Progenitor cell of endocrine pancreas (in vitro differentiated cells): ENCODE measurements at places on chromosomes 7 and 10. TPM values are rescaled to one million over a fixed set of nuclear protein-coding genes. Genes with fewer than 3 reads are reported as not detected.

Gene DNAJB6
- total RNA-seq = 117 and 119 TPM in 2 replicates

Gene VSTM4
- total RNA-seq = 0.22 and 0.40 TPM in 2 replicates

Gene FAM131B
- 2.3 and 3.7 TPM in 2 replicates for total RNA-seq

Gene TMEM176B
- total RNA-seq = 8.9 TPM in 2 replicates

DNA sequence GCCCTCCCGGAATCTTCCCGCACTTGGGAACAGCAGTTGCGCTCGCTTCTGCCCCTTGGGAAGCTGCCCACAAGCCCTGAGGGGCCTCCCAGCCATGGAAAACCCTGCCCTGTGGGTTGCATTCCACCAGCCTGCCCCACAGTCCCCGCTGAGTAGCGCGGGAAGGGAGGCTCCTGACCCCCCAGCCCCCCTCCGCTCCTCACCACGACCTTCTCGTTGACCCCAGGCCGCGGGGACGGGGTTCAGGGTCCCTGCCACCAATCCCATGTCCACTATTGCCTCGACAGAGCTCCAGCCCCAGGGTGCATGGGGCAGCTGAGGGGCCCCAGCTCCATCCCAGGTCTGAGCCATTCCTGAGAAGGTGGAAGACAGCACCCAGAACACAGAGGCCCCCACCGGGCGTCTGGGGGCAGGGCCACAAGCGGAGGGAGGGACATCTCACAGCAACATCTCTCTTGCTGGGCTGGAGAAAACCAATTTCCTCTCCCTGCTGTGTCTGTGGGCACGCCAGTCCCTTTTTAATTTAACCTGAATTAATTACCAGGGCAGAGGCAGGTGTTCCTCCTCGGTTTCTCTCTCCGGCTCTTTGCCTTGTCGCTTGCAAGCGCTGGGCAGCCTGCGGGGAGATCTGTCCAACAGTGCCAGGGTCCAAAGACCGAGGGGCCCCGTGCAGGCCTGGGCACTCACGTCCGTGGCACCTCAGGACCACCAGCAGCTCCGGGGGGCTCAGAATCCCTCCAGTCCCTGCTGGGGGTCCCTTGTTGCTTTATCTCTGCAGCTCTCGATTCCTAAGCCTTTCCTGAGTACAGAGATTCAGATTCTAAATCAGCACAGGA is 57.9 kb downstream of the FOXL3 start:
- peaks cover 32% of the 10 kb centered on the region for H3K4me1 ChIP-seq
- no peak overlapping the region for H3K4me3 ChIP-seq
- no peak overlapping the region for H3K27ac ChIP-seq
- H3K36me3 ChIP-seq = peaks cover 2% of the 10 kb centered on the region
- H3K27me3 ChIP-seq = no peaks in the 10 kb centered on the region

GRCh38 chr7:133501771-133502170 is 248.9 kb downstream of the EXOC4 start:
- H3K4me3 ChIP-seq = no peak overlapping the region
- H3K27ac ChIP-seq = no peak overlapping the region
- H3K4me1 ChIP-seq = no peaks in the 10 kb centered on the region
- H3K27me3 ChIP-seq = no peaks in the 10 kb centered on the region

DNA sequence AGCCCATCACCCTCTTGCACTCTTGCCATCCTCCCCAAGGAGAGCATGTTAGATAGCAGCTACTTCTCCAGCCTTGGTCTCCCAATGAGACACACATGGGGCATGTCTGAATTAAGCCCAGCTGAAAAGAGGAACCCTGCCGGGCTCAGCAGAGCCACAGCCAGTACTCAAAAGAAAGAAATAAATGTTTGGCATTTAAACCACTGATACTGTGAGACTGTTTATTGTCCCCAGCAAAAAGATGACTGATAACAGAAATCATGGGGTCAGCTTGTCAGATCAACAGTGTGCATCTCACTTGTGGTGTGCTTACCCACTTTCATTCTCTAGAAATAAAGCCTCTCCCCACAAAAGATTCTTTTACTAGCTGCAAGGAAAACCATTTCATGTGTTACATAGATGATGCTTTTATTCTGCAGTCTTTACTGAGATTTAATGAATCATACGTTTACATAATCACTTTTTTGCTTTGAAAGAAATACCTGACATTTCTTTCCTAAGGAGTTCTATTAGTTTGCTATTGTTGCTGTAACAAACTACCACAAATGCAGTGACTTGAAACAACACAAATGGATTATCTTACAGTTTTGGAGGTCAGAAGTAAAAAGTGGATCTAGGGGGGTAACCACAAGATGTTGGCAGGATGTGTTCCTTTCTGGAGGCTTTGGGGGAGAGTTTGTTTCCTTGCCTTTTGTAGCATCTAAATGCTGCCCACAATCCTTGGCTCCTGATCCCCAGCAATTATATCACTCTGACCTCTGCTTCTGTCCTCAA is 20.9 kb downstream of the ANKRD7 start:
- H3K4me1 ChIP-seq = no peaks in the 10 kb centered on the region
- H3K36me3 ChIP-seq = no peaks in the 10 kb centered on the region
- no peaks in the 10 kb centered on the region for H3K27me3 ChIP-seq
- DNase-seq = no peak
- no peak overlapping the region for H3K27ac ChIP-seq

- H3K4me1 ChIP-seq = peaks cover 8% of the 10 kb centered on the region
- H3K36me3 ChIP-seq = no peaks in the 10 kb centered on the region
- H3K27me3 ChIP-seq = no peaks in the 10 kb centered on the region
- DNase-seq = no peak
- H3K27ac ChIP-seq = no peak overlapping the region
- H3K4me3 ChIP-seq = no peak overlapping the region
Observed at GRCh38 chr7:17038783-17039170, 157.0 kb upstream of the AGR3 start.

DNA sequence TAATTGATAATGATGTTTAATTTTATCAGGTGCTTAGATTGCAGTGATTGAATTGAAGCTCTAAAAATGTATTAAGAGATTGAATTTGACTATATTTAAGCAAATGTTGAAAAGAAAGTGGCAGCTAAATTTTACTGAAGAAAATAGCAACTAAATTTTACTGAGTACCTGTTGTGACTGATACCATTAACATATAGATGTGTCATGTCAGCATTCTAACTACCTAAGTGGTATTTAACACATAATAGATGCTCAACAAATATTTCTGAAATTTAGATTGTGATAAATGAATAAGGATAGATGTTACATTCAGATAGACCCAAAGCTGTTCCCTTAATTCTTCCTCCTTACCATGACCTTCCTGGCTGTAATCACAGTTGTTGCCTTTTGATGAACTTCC is 350.9 kb upstream of the VWC2 start:
- H3K27ac ChIP-seq = no peak overlapping the region
- H3K27me3 ChIP-seq = no peaks in the 10 kb centered on the region
- no peak overlapping the region for H3K4me3 ChIP-seq
- H3K4me1 ChIP-seq = no peaks in the 10 kb centered on the region
- H3K36me3 ChIP-seq = no peaks in the 10 kb centered on the region

DNA sequence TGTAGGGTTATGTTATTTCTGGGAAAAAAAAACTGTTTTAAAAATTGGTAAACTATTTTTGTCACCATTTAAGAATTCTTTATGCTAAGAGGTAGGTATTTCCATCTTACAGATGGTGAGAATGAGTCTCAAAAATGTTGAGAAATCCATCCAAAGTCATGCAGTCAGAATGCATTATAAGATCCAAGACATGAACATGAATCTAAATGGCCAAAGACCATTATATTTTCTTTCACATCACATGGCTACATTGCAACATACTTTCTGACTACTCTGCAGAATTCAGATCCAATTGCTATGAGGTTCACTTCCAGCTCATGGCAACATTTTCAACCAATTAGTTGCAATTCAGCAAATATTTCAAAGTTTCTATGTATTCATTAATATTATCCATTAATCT is 181.2 kb downstream of the TWIST1 start:
- H3K27me3 ChIP-seq = no peaks in the 10 kb centered on the region
- H3K27ac ChIP-seq = no peak overlapping the region
- peaks cover 5% of the 10 kb centered on the region for H3K4me1 ChIP-seq
- H3K36me3 ChIP-seq = no peaks in the 10 kb centered on the region
- no peak for DNase-seq
- H3K4me3 ChIP-seq = no peak overlapping the region

DNA sequence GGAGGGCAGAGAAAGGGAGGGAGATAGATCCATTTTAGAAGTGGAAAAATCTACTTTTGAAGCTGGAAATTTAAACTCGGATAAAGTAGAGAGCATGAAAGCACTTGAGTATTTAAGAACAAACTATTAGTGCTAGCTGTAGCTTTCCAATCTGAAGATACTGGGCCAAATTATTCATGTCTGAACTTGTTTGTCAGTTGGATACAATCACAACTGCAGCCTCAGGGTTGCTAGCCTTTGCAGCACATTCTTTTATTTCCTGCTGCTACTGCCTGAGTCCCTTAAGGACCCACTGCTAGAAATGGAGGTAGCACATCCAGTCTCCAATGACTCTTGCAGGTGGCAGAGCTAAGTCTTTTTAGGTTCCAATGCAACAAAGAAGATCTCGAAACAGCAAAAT is 8.3 kb upstream of the SLC25A13 start:
- H3K27me3 ChIP-seq = peaks cover 3% of the 10 kb centered on the region
- H3K36me3 ChIP-seq = no peaks in the 10 kb centered on the region
- H3K4me3 ChIP-seq = no peak overlapping the region
- H3K4me1 ChIP-seq = no peaks in the 10 kb centered on the region

- H3K27me3 ChIP-seq = peaks cover 10% of the 10 kb centered on the region
- no peak for DNase-seq
- no peak overlapping the region for H3K27ac ChIP-seq
- H3K4me1 ChIP-seq = peaks cover 2% of the 10 kb centered on the region
- H3K36me3 ChIP-seq = peaks cover 1% of the 10 kb centered on the region
Observed at GRCh38 chr7:69436946-69437345, 161.3 kb upstream of the AUTS2 start.

- H3K36me3 ChIP-seq = no peaks in the 10 kb centered on the region
- H3K27me3 ChIP-seq = no peaks in the 10 kb centered on the region
- DNase-seq = no peak
- H3K4me3 ChIP-seq = no peak overlapping the region
Observed at GRCh38 chr7:78521961-78522360, 723.4 kb downstream of the PHTF2 start.

DNA sequence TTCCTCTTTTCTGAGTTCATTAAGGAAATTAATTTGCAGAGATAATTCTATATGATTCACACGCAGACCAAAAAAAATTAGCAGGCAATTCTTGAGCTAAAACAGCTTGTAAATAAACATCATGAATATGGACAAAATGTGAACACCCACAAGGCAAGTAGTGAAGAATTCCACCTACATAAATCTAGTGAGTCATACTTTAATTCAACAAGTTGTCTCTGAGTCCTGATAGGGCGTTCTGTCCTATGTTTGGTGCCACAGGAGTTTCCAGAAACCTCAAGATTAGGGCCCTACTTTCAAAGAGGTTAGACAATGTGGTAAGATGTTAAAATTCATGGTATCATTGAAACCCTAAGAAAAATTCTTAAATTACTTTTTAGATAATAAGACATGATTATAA is 122.3 kb downstream of the SGMS1 start:
- H3K4me3 ChIP-seq = no peak overlapping the region
- no peak overlapping the region for H3K27ac ChIP-seq
- H3K4me1 ChIP-seq = peaks cover 9% of the 10 kb centered on the region
- no peaks in the 10 kb centered on the region for H3K27me3 ChIP-seq
- no peaks in the 10 kb centered on the region for H3K36me3 ChIP-seq
